Vagina (tissue), 2 donors: ENCODE measurements at places on chromosomes 11 and 22. TPM values are rescaled to one million over a fixed set of nuclear protein-coding genes. Genes with fewer than 3 reads are reported as not detected.

DNA sequence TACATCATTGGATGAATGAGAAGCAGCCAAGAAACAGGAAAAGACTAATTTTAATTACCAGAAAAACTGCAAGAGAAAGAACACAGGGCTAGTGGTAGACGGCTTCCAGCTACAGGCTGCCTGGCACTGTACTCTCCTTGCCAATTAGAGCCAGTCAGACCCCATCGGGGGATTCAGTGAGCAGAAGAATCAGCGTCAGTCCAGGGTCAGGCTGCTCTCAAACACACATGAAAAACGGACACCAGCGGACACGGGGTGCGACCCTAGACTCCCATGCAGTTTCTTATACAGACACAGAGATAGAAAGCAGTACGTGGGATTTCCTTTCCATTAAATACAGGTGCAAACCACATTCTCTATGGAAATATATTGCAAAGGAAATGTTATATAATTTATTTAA, 1.1 kb upstream of the CNTN5 start:
- H3K36me3 ChIP-seq = no peaks in the 10 kb centered on the region
- H3K27ac ChIP-seq = no peak overlapping the region
- H3K4me1 ChIP-seq = peaks cover 26% of the 10 kb centered on the region
- no peak overlapping the region for H3K4me3 ChIP-seq
- no peaks in the 10 kb centered on the region for H3K27me3 ChIP-seq
- no peak for DNase-seq

DNA sequence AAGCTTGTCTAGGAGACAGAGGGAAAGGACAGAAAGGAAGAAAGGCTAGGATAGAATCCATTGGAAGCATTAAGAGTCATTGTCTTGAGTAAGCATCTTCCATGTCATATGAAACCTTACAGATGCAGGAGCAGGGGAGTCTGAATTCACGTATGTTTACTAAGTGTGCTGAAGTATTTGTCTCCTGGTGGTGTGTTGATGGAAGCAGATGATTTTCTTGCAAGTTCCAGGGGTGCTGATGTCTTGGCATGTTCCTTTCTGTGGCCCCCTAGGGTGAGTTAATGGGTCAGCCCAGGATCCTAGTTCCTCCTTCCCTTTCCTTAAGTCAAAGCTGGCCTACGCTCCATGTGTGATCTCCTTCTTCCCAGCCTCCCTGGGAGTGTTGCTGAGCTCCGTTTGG, 110.2 kb downstream of the TEAD1 start:
- H3K4me3 ChIP-seq = no peak overlapping the region
- no peaks in the 10 kb centered on the region for H3K4me1 ChIP-seq
- DNase-seq = peak; percentile 65
- H3K27ac ChIP-seq = no peak overlapping the region
- no peaks in the 10 kb centered on the region for H3K36me3 ChIP-seq
- H3K27me3 ChIP-seq = no peaks in the 10 kb centered on the region

DNA sequence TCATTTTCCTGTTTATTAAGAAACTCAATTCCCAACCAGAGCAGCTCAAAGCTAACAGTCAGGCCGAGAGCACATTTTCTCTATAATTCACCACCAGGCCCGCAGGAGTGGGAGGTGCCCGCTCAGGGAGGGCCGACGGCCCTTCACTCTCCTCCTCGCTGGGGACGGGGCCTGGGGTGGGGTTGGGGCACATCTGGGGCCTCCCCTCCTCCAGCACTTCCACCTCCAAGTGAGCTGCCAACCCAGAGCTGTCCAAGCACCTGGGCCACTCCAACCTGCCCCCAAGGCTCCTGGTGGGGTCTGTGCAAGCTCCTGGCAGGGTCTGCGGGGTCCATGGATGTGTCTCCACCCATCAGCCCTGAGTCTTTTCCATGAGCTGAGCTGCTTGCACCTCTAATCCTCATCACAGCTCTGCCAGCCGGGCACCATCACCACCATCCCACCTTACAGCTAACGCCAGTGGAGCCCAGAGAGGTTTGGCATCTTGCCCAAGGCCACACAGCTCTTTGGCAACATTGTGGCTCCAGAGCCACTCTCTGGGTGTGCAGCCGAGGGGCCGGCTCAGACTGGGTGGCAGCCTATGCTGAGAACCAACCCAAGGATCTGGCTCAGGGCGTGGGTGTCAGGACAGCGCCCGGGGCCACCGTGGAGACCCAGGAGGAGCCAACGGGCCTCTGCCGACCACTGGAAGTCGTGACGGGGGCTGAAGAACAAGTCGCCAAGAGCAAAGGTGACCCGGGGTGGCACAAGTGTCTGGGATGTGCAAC, 193.5 kb downstream of the BRD1 start:
- no peaks in the 10 kb centered on the region for H3K27me3 ChIP-seq
- no peak overlapping the region for H3K4me3 ChIP-seq
- DNase-seq = no peak

DNA sequence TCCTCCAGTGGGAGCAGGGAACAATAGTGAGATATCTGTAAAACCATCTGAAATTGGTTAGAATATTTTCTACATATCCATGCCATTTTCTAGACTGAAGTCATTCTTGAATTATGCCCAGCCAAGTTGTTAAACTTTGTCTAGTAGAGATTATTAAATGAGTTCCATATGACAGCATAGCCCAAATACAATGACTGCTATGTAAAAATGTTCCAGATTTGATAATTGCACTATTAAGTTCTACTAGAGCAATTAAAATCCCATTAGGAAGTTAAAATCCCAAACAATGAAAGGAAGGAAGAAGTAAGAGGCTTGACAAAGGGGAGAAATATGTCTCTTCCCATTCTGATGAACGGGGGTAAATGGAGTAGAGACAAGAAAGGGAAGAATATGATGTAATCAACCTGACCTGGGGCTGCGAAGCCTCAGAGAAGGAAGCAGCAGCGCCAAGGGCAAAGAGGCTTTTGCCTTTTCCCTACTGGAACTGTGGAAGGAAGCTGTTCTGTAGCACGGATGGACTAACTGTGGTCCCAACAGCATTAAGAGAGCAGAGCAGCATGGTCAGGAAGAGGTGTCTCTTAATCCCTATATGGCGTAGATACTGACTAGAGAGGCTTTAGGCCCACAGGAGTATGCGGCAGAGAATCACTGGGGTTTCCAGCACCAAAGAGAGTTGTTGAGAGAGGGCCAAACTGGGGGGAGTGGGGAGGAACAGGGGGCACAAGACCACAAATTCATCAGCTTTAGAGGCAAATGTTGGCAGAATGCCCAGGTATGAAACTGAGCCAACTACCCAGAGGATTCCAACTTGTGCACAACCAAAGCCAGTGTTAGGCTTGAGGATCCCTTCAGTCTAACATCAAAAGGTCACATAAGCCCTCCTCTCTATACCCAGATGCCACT, 26.7 kb downstream of the RRP8 start:
- H3K36me3 ChIP-seq = no peaks in the 10 kb centered on the region
- no peak overlapping the region for H3K4me3 ChIP-seq
- no peak for DNase-seq
- H3K27ac ChIP-seq = peak overlapping the region; percentile 35
- H3K4me1 ChIP-seq = peaks cover 21% of the 10 kb centered on the region

GRCh38 chr11:126431401-126432064, 76.0 kb downstream of the ST3GAL4 start:
- H3K27me3 ChIP-seq = no peaks in the 10 kb centered on the region
- H3K27ac ChIP-seq = peak overlapping the region; percentile 83
- no peaks in the 10 kb centered on the region for H3K36me3 ChIP-seq
- DNase-seq = no peak

GRCh38 chr11:31875866-31876560, 64.9 kb upstream of the PAX6 start:
- DNase-seq = peak; percentile 34
- no peak overlapping the region for H3K27ac ChIP-seq
- no peaks in the 10 kb centered on the region for H3K27me3 ChIP-seq
- H3K4me1 ChIP-seq = no peaks in the 10 kb centered on the region
- H3K4me3 ChIP-seq = no peak overlapping the region

DNA sequence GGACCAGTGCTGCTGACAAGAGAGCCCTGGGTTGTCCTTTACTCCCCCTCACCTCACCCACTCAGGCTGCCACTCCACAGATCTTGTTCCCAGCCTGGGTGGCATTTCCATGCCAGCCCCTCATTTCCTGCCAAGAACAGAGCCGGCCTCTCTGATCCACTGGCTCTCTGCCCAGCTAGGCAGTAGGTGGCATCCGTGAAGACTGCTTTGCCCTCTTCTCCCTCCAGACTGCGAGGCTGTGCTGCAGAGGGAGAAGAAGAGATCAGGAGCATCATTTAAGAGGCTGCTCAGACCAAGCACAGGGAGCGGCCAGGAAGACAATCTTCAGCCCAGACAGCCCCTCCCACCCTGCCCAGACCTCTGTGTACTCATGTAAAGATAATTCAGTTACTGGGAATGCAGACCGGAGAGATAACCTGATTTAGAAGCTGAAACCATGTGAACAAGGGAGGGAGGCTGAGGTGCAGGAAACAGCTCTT, 126.9 kb upstream of the NCAM1 start:
- DNase-seq = no peak
- H3K4me3 ChIP-seq = no peak overlapping the region
- no peaks in the 10 kb centered on the region for H3K27me3 ChIP-seq
- H3K27ac ChIP-seq = no peak overlapping the region
- H3K36me3 ChIP-seq = no peaks in the 10 kb centered on the region
- no peaks in the 10 kb centered on the region for H3K4me1 ChIP-seq

DNA sequence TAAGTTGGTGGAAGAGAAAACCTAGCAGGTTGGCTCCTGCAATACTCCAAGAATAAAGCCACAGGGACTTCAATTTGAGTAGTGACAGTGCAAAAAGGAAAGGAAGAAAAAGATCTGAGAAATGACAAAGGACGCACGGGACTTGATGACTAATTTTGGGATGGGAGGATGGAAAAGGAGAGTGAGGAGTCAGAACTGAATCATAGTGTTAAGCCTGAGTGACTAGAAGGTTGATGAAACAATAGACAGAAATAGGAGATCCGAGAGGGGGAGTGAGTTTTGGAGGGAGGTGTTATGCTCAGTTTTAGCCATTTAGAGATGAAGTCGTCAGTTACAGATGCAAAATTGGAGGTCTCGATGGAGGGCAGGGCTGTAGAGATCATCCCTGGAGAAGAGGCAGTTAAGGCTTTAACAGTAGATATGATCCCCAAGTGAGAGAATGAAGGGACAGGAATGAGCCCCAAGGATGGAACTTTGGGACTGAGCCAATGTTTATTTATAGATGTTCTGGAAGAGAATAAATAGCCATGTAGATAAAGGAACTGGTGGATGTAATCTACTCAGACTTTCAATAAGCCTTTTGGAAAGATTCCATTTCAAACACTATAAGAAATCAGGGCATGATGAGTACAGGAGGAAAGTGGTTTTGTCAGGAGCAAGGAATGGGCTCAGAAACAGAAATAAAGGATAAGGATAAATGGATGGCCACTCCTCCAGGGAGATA, 108.9 kb upstream of the NCAM1 start:
- no peaks in the 10 kb centered on the region for H3K27me3 ChIP-seq
- no peak for DNase-seq
- no peaks in the 10 kb centered on the region for H3K4me1 ChIP-seq
- H3K36me3 ChIP-seq = no peaks in the 10 kb centered on the region
- H3K27ac ChIP-seq = no peak overlapping the region

DNA sequence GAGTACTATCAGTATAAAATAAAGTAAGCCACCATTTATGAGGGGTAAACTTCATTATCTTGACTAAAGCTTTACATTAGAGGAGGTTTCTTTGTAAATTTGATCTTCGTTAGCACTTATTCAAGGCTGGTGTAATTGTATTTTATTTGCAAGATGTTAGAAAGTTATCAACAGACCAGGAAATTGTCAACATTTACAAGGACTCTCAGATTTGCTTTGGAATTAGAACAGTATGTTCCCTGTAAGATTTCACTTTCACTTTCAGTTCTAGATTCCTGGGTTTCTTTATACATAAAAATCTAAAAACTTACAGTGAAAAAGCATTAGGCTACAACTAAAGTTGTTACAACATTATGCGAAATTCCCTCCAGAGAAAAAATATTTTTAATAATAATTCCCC, 4.6 kb upstream of the BIRC3 start:
- peaks cover 31% of the 10 kb centered on the region for H3K4me1 ChIP-seq
- DNase-seq = no peak
- H3K36me3 ChIP-seq = no peaks in the 10 kb centered on the region
- no peaks in the 10 kb centered on the region for H3K27me3 ChIP-seq

DNA sequence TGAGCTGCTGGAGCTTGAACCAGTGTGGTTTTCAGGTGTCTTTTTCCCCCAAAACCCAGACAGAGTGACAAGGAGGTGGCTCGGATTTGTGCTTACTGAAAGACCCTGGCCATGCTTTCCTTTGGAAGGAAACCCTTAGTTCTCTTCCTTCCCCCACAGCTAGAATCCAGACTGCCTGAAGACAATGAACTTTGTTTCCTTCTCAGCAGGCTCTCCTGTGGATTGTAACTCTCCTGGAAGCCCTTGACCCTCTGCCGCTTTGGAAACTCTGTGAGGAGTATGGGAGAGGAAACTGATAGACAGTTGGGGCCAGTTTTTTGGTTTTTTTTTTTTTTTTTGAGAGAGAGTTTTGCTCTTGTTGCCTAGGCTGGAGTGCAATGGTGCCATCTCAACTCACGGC, 62.1 kb upstream of the SESN3 start:
- H3K4me3 ChIP-seq = no peak overlapping the region
- no peak overlapping the region for H3K27ac ChIP-seq
- no peaks in the 10 kb centered on the region for H3K36me3 ChIP-seq
- H3K27me3 ChIP-seq = no peaks in the 10 kb centered on the region
- no peak for DNase-seq
- H3K4me1 ChIP-seq = no peaks in the 10 kb centered on the region

- no peaks in the 10 kb centered on the region for H3K36me3 ChIP-seq
- no peak overlapping the region for H3K4me3 ChIP-seq
These were observed 109.6 kb downstream of the SCN3B start for GRCh38 chr11:123544631-123545375.

GRCh38 chr22:17881366-17881765, 107.1 kb upstream of the BID start:
- H3K4me3 ChIP-seq = no peak overlapping the region
- no peaks in the 10 kb centered on the region for H3K27me3 ChIP-seq
- peaks cover 39% of the 10 kb centered on the region for H3K36me3 ChIP-seq
- H3K4me1 ChIP-seq = no peaks in the 10 kb centered on the region
- H3K27ac ChIP-seq = no peak overlapping the region

- H3K36me3 ChIP-seq = no peaks in the 10 kb centered on the region
- H3K27ac ChIP-seq = no peak overlapping the region
- H3K27me3 ChIP-seq = no peaks in the 10 kb centered on the region
- no peak for DNase-seq
These were observed 72.3 kb downstream of the MN1 start for GRCh38 chr22:27729246-27729645.

Gene MFRP
- not detected for total RNA-seq

Gene MPPED1
- 0.49 TPM for total RNA-seq
